ENCODE measurements at places on chromosomes 3 and 15.

GRCh38 chr15:44792715-44793114 is 56.4 kb downstream of the TRIM69 start:
- no peak for DNase-seq

DNA sequence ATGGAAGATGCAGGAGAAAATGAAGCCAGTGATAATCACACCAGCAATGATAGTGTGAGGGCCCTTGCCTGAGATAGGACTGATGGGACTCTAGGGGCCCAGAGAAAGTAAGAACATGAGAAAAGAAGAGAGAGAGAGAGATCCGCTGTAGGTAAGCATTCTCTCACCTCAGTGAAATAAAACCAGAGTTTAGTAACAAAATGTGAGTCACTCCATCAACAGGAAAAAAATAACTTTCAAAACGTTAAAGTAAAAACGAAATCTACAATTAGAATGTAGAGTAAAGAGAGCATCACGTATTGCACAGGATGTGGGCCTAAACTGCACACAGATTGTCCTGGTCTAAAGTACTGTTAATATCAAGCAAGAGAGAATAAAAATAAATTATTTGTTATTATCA is 6.8 kb upstream of the PRSS50 start:
- DNase-seq = no peak

- DNase-seq = no peak
These were observed 6.0 kb downstream of the MINDY2 start for GRCh38 chr15:58777107-58777506.

DNA sequence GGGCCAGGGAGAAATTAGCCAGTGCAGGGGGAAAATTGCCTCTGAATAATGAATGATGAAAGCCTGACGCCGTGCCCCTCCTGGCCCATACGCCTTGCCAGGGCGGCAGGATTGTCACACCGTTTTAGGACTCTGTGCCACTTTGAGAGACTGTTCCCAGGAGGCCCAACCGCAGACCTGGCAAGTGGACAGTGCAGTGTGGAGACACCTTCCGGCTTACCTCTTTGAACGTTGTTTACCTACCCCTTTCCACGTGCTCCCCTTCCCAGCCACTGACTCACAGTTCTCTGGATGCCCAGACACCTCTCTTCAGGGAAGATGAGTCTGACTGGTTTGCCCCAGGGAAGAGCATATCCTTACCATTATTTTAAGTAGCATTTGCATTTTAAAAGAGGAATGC is 84.0 kb upstream of the PXYLP1 start:
- DNase-seq = no peak

GRCh38 chr3:123110282-123110975 is 43.6 kb downstream of the PDIA5 start:
- DNase-seq = no peak
